Left ventricle myocardium inferior (tissue), 1 donor: ENCODE measurements at places on chromosomes 5 and 9. TPM values are rescaled to one million over a fixed set of nuclear protein-coding genes. Genes with fewer than 3 reads are reported as not detected.

Gene ORM2
- total RNA-seq = not detected

Gene CCDC180
- 2.4 TPM for total RNA-seq

Gene THBS4
- total RNA-seq = 51.4 TPM

- DNase-seq = no peak
These were observed 133.0 kb upstream of the TUT7 start for GRCh38 chr9:86486891-86487837.

GRCh38 chr5:42636425-42636824 lies 120.2 kb upstream of the CCDC152 start:
- DNase-seq = no peak

GRCh38 chr5:147673266-147673665 lies 109.3 kb downstream of the JAKMIP2 start:
- no peak for DNase-seq

- DNase-seq = no peak
These were observed 92.1 kb downstream of the NR3C1 start for GRCh38 chr5:143311428-143311827.

- no peak for DNase-seq
These were observed 140.4 kb downstream of the GABBR2 start for GRCh38 chr9:98568234-98568908.

DNA sequence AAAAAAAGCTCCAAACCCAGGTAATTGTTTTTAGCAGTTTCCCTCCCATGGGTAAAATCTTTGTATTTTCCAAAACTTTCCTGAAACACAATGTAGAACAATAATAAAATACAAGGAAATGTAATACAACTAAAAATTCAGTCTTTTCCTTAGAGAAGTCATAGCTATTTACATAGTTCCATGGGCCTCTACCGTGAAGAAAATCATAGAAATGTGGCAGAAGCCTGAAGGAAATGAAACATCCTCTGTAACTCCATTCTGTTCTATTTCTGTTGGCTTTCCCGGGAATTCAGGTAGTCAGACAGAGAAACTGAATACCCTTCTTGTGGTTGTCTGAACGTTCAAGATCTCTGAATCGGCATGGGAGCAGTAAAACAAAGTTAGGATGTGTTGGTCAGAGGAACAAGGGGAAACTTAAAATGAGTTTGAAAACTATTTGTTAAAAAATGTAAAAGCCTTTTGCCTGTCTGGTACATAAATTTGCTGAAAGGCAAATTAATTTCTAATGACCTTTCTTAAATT lies 202.4 kb upstream of the ZNF608 start:
- no peak for DNase-seq

- no peak for DNase-seq
These were observed 416.0 kb downstream of the SH3GL2 start for GRCh38 chr9:17994695-17995425.

DNA sequence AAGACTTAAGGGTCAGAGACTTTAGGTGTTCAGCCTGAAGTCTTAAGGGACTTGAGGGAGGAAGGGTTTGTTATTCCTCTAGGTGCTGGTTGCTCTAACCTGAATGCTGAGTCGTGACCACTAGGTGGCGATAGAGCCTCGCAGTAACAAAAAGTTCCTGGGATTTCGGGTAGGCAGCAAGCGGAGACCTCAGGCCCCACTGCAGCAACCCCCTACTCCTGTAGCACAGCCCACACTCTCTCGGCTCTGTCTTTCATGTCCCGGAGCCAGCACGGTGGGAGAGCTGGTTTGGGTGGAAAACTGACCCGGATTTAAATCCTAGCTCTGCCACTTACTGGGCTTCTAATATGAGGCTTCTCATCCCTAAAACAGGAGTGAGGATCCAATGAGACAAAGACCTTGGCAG lies 100.3 kb upstream of the PANK3 start:
- peak; percentile 62 for DNase-seq
